ENCODE measurements at places on chromosomes 6 and 20.

DNA sequence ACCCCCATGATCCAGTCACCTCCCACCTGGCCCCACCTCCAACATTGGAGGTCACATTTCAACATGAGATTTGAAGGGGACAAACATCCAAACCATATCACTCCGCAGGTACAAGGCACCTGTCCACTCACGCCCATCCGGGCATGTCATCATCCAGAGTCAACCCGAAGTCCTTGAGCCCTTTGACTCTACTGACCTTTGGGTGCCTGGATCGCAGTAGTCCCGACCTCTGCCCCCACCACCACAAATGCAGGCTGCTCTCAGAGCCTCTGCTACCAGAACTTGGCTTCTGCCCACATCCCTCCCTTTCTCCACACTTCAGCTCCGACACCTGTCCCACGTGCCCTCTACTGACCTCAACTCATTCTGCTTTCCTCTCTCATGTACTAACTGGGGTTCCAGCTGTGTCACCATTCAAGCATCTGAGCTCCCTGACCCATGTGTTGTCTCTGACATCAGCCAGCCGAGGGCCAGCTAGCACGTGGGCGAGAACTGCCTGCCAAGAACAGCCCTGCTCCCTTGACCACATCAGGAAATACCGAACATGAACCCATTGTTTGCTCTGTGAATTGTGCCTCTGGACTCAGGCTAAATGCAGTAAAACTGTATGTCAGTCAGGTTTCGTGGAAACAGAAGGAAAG lies 498.3 kb upstream of the SULF2 start:
- no peak for DNase-seq

GRCh38 chr6:30150671-30151395 lies 10.2 kb downstream of the TRIM10 start:
- DNase-seq: no peak

DNA sequence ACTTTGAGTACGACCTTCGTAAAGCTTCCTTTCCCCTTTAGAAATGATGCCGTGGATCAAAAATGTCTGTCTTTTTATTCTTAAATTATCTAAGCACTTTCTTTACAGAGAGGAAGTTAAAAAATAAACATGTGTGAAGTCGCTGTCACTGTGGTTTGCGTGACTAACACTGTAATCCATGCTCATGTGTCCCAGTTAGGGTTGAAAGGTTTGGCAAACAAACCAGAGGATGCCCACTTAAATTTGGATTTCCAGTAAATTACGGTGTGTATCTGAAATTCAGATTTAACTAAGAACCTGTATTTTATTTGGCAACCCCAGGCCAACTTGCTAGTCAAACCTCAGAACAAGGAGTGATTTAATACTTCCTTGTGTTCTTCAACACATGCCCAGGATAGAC lies 21.1 kb downstream of the HLA-DRB1 start:
- DNase-seq: no peak

DNA sequence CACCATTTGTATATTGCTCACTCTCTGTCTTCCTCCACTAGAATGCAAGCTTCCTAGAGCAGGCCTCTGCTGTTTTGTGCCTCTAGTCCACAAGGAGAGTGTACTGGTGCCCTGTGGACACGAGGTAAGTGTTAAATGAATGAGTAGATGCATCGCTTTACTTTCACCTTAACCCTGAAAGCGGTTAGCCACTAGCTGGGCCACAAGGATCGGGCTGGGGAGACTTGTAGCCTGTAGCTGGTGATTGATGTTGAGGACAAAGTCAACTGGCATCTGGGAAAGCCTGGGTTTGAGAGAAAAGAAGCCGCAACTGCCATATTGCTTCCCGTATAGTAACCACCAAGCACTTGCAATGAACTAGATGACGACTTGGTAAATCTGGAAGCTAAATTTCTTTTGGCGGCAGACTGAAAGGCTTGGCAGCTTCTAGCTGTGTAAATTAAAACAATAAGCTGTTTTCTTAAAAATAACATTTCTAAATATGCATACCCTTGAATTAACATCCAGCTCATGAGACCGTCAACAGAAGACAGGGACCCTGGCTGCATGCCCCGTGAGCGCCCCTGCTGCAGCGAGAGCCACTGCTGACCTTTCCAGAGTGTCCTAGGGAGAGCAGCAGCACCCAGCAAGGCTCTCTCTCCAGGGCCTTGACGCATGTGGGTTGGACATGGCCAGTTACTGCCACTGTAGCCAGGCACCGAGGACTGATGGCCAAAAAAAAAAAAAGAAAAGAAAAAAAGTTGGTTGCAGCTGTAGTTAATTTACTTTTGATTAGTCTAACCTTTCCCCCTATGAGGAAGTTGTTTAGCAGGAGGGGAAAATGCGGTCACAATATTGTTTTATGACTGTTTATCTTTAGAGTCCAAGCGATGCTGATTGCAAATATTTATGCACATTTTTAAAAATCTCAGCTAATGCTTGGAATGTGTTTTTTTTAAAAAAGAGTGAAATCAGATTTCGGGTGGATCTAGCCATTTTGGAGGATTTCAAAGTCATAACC lies 315.1 kb downstream of the TFAP2C start:
- no peak for DNase-seq

- DNase-seq: no peak
Measured at GRCh38 chr6:80366051-80366450, 259.6 kb downstream of the BCKDHB start.

DNA sequence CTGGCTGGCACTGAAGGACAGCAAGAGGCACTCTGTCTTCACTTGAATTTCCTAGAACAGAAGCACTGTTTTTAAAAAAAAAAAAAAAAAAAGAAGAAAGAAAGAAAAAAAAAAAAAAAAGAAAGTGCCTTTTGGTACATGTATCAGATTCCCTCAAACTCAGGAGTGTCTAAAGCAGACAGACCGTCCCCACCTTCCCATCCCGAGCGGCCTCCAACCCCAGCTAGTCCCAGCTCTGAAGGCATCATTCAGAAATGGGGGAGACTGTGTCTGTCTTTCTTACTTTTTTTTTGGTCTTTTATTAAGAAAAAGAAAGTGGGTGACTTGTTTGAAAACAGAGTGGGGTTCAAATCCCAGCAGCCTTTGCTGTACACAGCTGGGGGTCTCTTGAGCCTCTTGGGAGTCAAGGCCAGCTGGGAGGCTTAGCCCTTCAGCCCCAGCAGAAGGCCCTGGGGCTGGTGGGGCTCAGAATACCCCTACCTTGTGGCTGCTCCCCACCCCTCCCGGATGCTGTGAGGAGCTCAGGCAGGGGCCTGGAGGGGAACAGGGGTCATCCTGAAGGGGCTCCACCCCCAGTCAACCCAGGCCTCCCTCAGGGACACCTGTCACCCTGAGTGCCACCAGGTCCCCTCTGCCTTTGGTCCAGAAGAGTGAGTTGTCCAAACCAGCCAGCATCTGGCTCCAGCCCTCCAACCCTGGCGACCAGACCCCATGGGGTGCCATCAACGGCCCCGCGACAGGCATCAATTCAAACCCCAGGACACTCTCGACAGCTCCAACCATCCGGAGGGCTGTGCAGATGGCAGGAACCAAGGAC lies 128.3 kb downstream of the TAF4 start:
- no peak for DNase-seq

DNA sequence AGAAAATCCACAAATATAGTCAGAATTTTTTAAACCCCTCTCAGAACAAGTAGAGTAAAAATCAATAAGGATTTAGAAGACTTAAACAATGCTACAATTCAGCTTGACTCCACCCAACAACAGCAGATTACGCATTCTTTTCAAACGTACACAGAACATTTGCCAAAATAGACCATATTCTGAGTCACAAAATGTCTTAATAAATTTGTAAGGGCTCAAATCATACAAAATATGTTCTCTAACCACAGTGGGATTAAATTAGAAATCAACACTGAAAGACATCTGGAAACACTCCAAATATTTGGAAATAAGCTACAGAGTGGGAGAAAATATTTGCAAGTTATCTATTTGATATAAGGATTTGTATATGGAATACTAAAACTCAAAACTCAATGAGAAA lies 164.2 kb upstream of the AKAP12 start:
- DNase-seq: no peak

DNA sequence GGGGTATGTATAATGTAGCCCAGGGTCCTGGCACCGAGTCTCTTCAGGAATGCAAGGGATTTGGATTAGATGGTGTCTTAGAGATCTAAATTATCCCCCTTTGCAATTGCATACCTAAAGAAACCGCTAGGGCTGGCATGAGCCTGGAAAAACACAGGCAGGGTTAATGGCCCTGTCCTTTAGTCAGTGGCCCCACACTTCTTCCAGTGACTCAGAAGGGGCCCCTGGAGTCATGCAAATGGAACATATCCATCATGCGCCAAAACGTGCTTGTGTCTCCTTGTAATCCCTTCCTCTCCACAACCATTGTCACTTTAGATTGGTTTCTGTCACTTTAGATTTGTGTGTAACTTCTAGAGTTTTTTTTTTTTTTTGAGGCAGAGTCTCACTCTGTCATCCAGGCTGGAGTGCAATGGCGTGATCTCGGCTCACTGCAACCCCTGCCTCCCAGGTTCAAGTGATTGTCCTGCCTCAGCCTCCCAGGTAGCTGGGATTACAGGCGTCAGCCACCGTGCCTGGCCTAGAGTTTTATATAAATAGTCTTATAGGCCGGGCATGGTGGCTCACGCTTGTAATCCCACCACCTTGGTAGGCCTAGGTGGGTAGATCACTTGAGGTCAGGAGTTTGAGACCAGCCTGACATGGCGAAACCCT lies 8.7 kb upstream of the MYBL2 start:
- DNase-seq: no peak

DNA sequence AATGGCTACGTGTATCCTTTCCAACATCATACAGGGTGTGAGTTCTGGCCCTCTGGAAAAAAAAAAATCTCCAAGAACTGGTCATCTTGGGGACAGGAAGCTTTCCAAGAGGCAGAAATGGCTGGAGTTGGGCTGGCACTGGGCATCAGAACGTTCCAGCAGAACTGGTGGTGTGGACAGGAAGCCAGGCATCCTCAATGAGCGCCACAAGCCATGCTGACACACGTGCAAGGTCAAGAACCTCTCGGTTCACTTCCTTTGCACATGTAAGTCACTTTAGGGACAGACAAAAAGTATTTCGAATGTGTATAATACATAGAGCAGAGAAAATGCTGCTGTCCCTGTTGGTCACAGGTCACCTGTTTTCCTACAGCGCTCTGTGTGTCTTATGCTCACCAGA lies 27.4 kb upstream of the RIN2 start:
- no peak for DNase-seq

DNA sequence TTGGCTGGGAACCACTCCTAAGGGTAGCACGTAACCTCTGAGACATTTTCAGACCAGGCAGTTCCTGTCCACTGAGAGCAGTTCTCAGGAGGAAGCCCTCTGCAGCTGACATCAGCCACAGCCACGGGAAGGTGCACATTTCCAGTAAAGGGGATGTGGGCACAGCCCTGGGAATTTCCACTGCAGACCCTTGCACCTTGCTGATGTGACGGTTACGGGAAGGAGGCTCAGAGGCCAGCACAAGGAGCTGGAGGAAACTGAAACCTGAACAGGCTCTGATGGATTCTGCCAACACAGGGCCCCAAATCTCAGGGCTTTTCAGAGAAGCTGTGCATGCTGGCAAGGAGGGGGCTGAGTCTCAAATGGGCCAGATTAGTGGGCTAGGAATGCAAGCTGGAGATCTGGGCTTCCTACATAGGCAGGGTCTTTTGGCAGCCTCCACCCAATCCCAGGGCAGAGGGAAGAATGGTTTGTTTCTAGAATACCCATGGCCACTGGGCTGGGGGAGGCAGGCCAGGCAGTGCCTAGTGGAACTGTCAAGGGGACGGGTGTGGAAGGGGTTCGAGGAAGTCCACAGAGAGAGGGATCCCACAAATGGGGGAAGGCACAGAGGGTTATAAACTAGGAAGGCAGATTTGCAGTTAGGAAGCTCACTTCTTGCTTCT lies 14.2 kb downstream of the EBF4 start:
- no peak for DNase-seq

DNA sequence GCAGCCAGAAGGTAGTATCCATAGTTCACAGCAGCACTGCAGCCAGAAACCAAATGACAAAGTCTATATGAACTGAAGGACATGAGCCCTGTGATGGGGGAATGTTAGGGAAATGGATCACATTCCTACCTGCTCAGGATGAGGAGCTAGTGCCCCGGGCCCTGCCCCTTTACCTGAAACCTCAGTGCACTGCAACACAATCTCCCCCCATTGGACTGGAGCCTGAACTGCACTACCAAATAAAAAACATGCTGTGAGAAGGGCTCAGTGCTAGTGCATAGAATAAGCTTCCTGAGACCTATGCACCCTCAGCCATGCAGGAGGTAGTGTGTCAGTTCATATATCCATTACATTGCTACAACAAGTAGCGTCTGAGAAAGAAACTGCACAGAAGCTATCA lies 477.8 kb downstream of the HACE1 start:
- DNase-seq: no peak

GRCh38 chr20:23024701-23025100 lies 10.4 kb upstream of the SSTR4 start:
- no peak for DNase-seq

DNA sequence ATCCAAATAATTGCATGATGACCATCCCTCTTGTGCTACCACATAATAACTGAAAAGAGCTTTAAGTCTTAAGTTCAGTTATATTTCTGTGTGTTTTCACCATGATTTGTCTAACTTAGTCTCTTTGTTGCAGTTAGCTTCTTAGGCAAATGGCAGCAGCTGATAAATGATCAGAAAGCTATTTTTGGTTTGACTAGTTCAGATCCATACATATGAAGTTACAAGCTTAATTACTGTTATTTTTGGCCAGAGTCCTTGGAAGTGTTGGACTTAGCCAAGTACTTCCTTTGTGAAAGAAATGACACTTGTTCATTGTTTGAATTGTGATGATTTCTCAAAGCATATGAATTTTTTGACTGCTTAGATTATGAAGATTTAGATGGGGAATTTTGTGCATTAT lies 54.2 kb downstream of the HIVEP1 start:
- DNase-seq: no peak

DNA sequence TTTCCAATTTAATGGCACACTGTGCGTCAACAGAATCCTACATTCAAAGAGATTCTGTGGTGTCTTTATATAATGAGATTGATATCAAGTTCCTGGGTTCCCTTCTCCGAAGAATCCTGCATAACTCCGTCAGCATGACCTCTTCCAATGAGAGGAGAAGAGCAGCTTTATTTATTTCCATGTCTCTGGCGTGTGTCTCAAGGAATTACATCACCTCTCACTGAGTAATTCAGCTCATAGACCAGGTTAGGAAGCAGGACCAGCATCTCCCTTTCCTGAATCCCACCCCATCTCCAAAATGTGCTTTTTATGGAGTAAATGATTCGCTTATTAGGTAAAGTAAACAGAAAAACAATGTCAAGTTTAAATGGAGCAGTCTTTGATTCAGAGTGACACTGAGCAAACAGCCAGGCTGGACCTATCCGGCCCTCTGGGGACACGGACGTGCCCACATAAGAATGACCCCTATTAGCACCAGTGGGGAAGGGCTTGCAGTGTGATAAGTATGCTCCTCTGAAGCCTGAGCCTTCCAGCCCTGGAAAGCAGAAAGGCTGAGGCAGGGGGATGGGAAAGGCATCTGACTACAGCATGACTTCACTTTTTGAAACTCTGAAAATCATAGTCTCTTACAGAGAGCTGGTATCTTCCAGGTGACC lies 165.2 kb downstream of the CLIC5 start:
- no peak for DNase-seq

GRCh38 chr20:48295445-48295903 lies 510.2 kb upstream of the SULF2 start:
- DNase-seq: no peak

GRCh38 chr6:149166336-149166735 lies 151.2 kb upstream of the TAB2 start:
- no peak for DNase-seq

All from gastrocnemius medialis (tissue), 4 donors.